ENCODE measurements at places on chromosomes 11 and 22.
A peak's percentile ranks its signal among the peaks of the same experiment; 100 is the strongest.

- DNase-seq: no peak
Observed at GRCh38 chr11:69944146-69944795, 125.1 kb upstream of the FGF3 start.

- no peak for DNase-seq
Observed at GRCh38 chr11:96309016-96309642, 33.9 kb downstream of the MAML2 start.

- DNase-seq: no peak
Observed at GRCh38 chr11:22037505-22037904, 155.4 kb upstream of the ANO5 start.

DNA sequence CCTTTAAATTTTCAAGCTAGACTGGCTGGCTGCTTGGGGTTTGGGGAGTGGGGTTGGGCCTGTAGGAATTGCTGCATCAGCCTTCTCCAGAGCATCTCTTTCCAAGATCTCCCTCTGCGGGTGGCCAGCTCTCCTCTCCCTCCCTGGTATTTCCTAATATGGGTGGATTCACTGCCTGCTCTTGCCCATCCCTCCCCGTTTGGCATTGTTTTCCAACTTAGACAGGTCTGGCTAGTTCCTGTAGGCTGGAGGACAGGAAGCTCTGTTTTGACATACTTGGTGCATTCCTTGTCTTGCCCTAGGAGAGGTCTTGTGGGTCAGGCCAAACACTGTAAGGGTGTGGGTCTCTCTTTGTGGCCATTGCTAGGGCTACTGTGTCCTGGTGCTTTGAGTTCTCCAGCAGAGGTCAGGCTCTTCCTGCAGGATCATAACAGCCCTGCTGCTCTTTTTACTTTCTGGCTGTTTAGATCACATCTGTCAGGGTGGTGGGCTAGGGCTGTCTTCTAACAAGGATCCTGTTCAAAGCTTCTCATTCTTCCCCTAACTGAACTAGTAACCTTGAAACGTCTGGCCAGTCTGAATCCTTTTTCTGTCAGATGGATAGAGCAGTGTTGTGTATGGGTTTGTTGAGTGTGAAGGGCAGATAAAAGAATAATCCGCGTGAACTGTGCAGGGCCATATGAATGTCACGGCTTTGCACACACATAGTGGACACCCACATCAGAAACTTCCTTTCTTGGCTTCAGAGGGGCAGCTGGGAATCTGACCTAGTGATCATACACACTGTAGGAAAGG, 18.3 kb upstream of the MICALL1 start:
- no peak for DNase-seq

DNA sequence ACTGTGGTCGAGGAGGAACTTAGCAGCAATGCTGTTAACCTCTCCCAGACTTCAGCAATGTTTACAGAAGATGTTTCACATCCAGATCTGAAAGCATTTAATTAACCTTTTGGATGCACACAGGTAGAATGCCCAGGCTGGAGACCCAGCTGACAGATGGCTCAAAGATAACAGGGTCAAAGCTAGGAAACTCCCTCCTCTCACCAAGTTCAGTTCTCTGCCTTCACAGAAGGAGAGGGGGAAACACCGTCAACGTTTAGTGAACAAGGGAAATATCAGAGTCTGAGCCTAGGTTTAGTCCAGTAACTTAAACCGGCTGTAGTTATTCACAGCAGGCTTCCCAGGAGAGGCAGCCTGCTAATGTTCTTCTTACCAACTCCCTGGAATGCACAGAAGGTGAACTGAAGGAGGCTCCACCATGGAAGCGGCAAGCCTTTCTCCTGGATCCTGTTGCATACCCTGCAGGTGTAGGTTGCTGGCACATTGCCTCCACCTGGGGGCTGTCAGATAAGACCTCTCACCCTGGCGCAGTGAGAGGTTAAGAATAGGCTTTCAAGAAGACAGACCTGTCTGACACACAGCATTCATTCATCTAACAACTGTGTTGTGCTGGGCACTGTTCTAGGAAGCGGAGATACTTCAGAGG, 23.5 kb upstream of the ANKK1 start:
- no peak for DNase-seq

DNA sequence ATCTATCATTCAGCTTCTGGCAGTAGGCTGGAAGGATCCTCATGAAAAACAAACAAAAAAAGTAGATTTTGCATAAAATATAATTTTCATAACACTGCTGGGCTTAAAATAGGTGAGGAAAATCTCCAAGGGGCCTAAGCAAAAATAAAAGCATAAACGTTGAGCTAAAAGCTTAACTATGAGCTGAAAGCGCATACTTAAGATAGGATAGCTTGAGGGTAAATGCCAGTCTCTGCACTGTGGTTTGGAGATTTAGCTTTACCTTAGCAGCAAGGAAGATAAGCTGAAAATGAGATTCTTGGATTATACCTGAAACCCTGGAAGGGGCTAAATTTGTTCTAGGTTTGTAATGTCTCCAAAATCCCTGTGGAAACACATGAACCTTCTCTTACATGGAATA, 183.7 kb downstream of the GUCY1A2 start:
- no peak for DNase-seq

DNA sequence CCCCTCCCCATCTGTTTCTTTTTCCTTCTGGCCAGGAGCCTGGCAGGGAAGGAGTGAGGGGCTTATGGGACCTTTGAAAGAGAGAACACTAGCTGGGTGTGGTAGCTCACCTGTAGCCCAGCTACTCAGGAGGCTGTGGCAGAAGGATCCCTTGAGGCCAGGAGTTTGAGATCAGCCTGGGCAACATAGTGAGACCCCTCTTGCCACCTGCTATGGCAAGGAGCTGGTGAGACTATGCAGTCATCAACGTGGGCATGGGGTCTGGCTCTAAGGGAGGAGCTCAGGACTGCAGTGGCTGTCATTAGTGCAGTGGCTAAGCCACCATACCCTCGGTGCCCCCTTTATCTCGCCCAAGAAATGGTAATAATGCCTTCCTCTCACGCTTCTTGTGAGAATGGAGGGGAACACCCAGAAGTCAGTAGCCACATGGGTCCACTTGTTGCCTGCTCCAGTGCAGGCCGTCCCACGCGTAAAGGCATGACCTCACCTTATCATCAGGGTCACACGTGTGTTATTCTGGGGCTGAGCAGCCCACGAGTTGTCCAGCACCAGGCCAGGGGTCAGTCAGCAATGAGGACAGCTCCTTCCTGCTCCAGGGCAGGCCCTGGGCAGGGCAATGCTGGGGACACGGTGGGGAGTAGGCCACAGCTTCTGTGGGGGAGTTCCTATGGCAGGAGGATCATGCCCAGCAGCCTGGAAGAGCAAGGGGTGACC, 27.7 kb upstream of the TEF start:
- no peak for DNase-seq

- no peak for DNase-seq
Observed at GRCh38 chr11:68092411-68092810, 28.8 kb downstream of the CHKA start.

GRCh38 chr11:72818971-72819370, 4.8 kb downstream of the ATG16L2 start:
- DNase-seq: no peak

DNA sequence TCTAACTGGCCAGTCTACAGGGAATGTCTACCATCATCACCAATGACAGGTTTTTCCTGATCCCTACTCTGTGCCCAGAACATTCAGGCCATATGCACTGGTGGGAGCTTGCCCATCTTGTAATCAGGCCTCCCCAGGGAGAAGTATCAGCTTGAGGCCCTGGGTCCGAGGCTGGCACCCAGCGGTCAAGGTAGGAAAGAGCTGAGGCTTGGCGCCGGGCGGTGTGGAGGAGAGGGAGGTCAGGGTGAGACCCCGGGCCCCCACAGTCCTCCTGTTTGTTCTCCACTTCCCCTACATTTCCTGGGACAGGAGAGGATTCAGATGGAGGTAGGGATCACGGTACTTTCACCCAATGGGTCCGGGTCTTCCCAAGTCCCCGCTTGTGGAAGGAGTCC, 15.5 kb downstream of the TSKU start:
- no peak for DNase-seq

GRCh38 chr11:14059491-14059890, 97.0 kb downstream of the SPON1 start:
- DNase-seq: no peak

DNA sequence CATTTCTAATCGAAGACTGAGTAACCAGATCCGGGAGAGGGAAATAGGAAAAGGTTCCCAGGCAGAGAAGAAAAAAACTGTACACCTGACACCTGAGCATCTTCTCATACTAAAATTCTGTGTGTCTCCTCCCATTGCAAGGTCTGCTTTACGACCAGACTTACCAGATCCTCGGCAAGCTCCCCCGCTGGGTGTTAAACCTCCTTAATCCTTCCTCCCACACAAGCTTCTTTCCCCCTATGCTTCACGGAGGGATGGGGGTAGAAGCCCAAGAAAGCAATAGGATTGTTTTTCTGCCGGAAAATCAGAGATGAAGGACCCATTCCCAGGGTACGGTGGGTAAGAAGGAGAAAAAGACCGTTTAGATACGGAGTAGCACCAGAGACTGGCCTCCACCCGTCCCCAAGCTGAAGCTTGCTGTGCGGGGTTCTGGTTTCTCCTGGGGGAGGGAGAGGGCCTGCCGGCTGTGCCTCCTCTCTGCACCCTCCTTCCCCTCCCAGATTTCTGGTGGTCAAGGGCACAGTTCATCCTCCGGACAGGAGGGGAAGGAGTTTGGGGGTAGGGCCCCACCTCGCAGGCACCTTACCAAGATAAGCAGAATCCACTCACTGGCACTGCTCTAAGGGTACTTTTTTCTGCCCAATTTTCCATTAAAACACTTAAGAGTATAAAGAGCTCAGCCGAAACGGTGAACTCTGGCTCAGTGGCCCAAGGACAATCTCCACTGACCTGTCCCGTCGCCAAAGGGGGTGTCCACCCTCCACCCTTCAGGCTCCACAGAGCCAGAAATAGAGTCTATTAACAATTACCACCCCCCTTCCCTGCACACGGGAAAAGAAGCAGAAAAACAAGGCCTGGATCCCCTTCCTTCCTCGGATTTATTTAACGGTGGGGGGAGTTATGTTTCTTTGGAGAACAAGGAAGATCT, 1.2 kb downstream of the TOB2 start:
- DNase-seq: no peak

GRCh38 chr11:70306586-70307033, 36.1 kb downstream of the PPFIA1 start:
- DNase-seq: no peak

DNA sequence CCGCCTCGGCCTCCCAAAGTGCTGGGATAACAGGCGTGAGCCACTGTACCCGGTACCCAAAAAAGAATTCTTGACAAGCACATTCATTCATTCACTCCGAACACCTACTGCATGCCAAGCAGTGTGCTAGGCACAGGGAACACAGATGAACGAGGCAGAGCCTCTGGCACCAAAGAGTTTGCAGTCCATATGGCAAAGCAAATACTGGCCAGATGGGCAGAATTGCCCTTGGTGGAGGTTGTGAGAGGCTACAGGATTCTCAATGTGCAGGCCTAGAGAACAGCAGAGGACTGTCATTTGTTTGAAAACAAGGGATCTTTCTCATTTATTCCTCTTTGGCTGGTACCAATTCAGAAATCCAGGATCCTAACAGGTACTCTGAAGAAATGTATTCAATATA, 27.5 kb upstream of the MTCH2 start:
- no peak for DNase-seq

DNA sequence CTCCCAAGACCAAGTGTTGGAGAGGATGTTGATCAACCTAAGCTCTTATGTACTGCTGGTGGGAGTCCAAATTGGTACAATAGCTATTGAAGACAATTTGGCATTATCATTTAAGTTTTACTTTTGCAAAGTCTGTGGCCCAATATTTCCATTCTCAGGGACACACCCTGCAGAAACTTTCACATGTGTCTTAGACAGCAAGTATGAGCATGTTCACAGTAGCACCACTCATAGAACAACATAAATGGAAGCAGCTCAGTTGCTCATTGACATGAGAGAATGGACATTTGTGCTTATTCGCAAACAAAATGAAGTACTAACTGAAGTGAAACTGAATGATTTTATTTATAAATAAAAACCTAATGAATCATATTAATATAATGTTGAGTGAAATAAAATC, 135.5 kb downstream of the NOX4 start:
- no peak for DNase-seq

- DNase-seq: no peak
Observed at GRCh38 chr11:82832983-82833382, 67.2 kb downstream of the PRCP start.

DNA sequence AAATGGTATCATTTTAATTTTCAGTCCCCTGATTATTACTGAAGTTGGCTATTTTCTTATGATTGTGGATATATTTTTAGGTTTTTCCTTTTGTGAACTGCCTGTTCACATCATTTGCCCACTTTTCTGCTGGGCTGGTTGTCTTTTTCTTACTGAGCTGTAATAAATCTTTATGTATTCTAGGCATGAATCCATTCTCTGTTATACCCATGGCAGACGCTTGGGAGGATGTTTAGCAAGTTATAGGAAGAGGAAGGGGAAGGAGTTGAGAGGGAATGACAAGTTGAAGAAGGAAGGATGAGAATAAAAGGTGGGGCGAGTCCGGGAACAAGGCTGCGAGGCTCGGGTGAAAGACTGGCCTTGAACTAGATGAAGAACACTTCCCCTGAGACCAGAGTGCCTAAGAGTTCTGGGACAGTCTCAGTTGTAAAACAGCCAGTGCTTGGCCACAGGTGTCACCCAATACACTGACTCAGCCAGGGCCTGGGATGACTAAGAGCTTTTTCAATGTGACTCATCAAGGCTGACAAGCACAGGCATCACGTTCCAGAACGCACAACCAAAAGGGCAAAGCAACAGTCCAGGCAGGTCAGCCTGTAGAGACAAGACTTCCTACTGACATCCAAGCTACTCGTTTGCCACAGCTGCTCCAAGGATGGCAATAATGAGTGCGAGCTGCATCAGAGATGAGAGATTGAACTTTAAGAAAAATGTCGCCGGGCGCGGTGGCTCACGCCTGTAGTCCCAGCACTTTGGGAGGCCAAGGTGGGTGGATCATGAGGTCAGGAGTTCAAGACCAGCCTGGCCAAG, 35.2 kb downstream of the LRFN4 start:
- DNase-seq: peak; percentile 63

DNA sequence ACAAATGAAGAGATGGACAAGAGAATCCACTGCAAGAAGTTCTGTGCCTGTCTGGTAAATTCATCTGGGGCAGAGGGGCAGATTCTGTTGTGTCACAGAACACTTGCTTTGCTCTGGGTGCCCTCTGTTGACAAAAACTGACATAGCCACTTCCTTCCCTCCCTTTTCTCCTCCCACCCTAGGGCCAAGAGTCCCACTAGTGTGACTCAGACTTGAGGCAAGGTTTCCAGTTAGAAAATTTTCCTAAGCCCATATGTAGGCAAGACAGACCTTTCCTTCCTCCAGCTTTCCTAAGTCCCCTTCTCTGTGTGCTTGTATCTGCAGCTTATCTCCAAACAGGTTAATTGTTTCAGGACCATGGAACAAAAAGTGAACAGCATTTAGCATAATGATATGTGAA, 106.8 kb downstream of the RBFOX2 start:
- DNase-seq: no peak

- DNase-seq: no peak
Observed at GRCh38 chr11:1879941-1880720, 11.6 kb downstream of the PRR33 start.

GRCh38 chr11:131365329-131365930, 5.0 kb upstream of the NTM start:
- no peak for DNase-seq
